ENCODE measurements at places on chromosomes 3 and 15. TPM values are rescaled to one million over a fixed set of nuclear protein-coding genes. Genes with fewer than 3 reads are reported as not detected.

DNA sequence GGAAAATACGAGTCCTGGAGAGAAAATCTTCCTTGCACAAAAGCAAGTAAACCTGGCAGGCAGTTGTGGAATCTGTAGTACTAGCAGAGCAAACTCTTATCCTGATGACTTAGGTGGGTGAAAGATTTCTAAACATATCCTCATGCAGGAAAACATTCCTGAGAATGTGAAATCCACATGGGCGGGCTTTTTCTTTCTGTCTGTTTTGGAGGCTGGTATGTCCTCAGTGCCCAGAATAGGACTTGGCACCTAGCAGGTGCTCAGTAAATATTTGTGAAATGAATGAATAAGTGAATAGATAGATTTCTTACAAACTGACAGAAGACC is 53.3 kb downstream of the FAM174B start:
- DNase-seq = no peak
- no peak overlapping the region for H3K4me3 ChIP-seq
- peaks cover 12% of the 10 kb centered on the region for H3K4me1 ChIP-seq
- H3K27me3 ChIP-seq = peaks cover 51% of the 10 kb centered on the region

DNA sequence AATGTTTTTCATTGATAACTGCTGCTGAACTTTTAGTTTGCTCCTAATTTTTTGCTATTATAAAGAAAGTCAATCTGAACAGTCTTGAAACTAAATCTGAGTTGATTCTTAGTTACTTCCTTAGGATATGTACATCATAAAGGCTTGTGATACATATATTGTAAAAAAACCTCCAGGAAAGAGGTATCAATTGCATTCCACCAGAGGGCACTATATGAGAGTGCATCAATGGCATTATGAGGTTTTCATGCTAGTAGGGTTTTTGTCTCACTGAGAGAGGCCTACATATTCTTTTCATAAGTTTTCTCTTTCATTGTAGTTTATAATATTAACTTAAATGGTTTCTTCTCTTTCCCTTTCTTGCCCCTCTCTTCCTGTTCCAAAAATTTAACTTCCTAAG is 46.9 kb downstream of the PIK3R4 start:
- H3K4me3 ChIP-seq = no peak overlapping the region
- H3K4me1 ChIP-seq = no peaks in the 10 kb centered on the region
- no peaks in the 10 kb centered on the region for H3K27me3 ChIP-seq

DNA sequence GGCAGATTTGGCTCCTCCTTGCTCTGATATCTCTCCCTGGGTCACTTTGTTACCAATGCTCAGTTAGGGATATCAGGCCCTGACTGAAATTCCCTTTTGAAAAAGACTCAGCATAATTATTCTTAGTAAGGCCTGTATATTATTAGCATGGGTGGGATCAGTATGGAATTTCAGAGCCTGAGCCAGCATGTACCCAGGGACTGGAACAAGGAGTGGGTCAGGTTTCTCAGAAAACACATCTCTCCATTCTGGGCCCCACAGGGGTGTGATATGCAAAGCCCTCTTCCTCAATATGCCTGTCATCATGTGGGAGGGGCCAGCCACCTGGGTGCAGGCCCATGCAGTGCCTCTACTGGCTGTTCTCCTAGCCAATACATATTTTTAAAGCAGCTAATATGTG is 423.2 kb downstream of the EPHB1 start:
- no peaks in the 10 kb centered on the region for H3K4me1 ChIP-seq
- H3K27me3 ChIP-seq = no peaks in the 10 kb centered on the region
- DNase-seq = no peak
- H3K36me3 ChIP-seq = no peaks in the 10 kb centered on the region
- H3K27ac ChIP-seq = no peak overlapping the region

DNA sequence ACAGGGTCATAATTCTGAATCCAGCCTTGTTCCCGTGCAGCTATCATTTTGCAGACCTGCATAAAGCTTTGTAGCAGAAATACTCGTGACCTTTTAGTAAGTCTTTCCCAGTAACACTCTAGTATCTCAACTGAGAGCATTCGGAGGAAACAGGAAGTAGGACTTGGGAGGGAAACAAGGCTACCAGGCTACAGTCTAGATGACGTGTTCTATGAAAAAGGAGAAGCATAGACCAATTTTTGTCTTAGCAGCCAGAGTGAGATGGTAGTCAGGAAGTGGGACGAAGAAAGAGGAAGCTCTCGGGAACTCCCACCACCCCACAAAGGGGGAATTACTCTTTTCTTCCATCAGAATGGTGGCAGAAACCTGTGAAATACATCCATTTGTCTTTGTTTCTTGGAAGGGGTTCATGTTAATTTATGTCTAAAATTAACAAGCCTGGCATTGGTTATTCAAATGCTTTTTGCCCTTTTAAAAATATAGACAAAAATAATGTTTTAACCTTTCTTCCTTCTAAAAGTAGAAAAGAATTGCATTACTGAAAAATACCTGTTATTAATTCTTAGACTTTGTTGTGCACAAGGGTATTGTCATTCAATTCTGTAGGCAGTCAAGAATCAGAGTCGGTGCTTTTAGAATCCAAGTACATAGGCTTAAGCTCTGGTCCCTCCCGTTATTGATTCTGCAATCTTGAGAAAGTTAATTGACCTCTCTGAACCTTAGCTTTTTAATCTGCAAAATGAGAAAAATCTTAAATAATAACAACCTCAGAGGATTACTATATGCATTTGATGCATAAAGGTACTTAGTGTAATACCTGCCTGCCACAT is 1.6 kb upstream of the SUCNR1 start:
- H3K27ac ChIP-seq = no peak overlapping the region
- no peaks in the 10 kb centered on the region for H3K27me3 ChIP-seq
- H3K4me3 ChIP-seq = no peak overlapping the region
- H3K4me1 ChIP-seq = peaks cover 11% of the 10 kb centered on the region
- no peak for DNase-seq

DNA sequence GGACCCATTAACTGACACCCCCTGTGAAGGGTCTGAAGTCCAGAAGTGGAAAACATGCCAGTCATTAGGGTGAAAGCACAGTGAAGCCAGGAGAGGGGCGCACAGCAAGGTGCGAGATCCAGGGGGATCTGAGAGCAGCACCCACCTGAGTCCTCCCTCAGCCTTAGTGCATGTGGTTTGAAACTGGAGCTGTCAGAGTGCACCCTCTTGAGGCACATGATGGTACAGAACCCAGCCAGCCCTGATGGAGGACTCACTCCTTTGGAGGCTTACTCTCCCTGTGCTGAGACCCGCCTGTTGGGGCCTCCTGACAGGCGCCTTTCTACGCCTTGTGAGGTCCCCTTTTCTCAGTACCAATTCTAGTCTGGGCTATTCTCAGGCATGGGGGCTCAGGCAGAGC is 77.8 kb downstream of the IL20RB start:
- no peak overlapping the region for H3K27ac ChIP-seq
- no peaks in the 10 kb centered on the region for H3K36me3 ChIP-seq
- peaks cover 19% of the 10 kb centered on the region for H3K27me3 ChIP-seq
- no peak for DNase-seq
- H3K4me1 ChIP-seq = peaks cover 10% of the 10 kb centered on the region

PRR23A gene
- not detected for total RNA-seq

CLPX gene
- total RNA-seq = 64.5 TPM
